ENCODE measurements at places on chromosomes 2 and 18.

DNA sequence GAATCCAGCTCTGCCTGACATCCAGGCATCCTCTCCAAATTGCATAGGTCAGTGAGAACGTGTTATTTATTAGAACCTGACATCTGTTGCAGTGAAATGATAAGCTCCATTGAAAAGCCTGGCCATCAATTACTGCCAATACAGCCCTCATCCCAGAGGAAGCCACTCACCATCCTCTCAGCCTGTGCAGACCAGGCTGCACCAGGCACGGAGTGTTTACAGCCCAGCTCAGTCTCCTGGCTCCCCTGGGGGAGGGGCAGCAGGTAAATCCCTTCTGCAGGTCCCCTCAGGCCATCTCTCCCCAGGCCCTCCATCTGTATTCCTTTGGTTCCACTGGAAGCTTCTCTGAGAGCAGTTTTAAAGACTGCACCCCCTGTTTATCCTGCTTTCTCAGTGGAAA lies 82.6 kb upstream of the FOSL2 start:
- DNase-seq, result no peak

DNA sequence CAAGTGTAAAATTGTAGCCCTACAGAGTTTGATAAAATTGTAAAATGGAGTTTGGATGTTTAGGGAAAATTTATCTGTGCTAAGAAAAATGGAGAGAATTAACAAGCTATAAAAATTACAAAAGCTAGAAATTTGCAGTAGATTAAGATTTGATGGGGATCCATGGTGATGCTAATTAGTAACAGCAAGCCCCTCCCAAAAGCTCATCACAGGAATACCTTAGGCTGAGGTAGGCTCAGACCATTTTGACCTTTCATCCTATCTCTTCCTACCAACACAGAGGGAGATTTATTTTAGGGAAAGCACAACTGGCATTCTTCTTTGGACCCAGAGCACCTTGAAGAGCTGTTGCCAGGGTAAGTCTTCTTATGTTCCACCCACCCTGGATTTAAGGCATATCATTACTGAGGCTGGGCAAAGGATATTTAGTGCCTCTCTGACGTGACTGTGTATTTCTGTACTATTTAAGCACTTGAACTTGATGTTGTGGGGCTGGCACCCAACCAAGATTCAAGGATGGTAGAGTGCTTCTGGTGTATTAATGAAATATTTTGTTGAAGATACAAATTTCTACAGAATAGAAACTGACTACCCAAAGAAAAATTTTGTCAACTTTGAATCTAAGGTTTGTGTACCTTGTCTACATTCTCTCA lies 70.8 kb upstream of the SLC39A10 start:
- DNase-seq, result no peak

DNA sequence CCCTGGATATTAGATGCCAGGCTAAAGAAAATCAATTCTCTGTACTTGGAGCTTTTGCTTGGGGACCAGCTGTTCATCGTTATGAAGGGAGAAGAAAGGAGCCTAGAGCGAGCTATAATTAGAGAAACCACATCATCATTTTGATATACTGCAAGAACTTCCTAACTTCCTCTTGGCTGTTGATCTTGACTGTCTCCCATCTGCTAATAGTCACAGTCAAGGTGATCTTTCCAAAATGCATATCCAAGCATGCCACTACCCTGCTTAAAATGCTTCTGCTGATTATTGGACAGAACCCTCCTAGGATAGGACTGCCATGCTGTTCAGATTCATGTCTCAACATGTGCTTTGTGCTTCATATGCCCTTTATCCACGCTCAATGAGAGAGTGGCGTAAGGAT lies 54.8 kb downstream of the RAPGEF4 start:
- no peak for DNase-seq

DNA sequence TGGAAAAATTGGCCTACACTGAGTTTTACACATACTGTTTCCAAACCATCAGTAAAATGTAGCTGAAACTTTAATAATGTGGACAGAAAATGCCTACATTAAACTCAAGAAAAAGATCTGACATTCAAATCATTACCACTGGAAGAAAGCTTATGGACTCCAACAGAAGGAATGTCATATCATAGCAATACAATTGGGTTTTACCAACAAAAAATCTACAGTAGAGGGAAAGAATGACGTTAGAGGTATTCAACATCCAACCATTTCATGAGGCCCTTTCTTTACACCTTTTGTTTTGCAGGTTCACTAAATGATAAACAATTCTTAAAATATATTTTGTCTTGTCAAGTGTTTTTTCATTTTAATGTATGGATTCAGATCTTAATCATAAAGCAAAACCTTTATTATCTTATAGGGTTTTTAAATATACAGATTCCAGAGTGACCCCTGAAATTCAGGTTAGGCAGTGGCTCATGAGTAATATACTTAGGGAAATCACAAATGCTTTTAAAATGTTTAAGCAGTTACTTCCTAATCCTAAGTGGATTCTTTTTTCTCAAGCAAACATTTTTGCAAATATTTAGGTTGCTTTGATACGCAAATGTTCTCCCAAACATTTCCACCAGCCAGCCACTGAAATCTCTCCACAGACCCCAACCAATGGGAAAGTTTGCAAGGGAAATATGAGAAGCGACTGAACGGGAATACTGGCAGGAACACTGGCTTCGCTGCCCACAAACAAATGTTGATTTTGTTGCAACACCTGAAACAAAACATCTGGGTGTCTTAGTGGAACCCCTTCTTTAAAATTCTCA lies 168.7 kb downstream of the TCF4 start:
- DNase-seq, result peak; percentile 47

- DNase-seq, result no peak
Observed at GRCh38 chr2:191899410-191899809, 52.5 kb upstream of the CAVIN2 start.

DNA sequence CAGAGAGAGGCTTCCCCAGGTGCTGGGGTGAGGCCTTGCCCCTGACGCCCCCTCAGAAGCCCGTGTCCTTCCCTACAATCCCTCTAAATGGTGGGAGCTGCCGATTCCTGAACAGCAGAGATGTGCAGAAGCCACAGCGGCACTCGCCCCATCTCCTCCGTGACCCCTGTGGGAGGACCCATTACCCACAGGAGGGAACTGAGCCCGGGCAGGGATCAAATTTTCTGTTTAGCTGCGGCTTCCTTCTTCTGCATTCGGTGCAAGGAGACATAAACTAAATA lies 181.2 kb upstream of the RAB6C start:
- DNase-seq, result no peak

DNA sequence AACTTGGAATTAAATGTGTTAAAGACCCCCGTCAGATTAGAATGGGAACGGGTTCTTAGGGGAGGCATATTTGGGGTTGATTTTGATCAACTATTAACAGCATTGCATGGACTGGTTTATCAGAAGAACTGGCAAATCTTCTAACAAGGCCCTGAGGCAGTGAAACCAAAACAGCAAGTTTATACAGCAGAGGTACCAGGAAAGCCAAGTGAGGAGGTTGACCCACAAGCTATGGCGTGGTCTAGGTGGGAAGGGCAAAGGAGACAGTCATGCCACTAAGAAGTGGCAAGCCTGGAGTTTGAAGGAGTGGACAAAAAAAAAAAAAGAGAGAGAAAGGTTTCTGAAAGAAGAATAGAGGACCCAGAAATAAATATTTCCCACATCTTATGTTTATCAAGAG lies 187.0 kb downstream of the MREG start:
- no peak for DNase-seq

DNA sequence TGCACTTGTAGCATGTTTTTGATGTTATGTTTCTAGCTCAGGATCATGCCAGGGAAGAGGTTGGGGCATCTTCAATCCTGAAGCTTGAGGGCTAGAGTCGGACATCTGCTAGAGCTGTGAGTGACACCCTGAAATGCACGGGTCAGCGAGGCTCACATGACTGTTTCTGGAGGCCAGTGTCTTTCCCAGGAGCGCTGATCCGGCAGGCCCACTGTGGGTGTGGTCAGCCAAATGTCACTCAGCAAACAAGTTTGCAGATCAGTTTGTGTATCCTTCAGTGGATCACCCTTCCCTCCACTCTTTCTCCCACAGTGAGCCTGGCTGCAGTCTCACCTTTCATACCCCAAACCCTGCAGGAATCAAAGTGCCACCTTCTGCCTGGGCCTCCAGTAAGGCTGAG lies 23.0 kb upstream of the ARHGEF4 start:
- no peak for DNase-seq

GRCh38 chr2:220272656-220273055 lies 645.2 kb downstream of the SLC4A3 start:
- no peak for DNase-seq

- DNase-seq, result no peak
Observed at GRCh38 chr2:45006942-45007287, 2.3 kb downstream of the SIX2 start.

DNA sequence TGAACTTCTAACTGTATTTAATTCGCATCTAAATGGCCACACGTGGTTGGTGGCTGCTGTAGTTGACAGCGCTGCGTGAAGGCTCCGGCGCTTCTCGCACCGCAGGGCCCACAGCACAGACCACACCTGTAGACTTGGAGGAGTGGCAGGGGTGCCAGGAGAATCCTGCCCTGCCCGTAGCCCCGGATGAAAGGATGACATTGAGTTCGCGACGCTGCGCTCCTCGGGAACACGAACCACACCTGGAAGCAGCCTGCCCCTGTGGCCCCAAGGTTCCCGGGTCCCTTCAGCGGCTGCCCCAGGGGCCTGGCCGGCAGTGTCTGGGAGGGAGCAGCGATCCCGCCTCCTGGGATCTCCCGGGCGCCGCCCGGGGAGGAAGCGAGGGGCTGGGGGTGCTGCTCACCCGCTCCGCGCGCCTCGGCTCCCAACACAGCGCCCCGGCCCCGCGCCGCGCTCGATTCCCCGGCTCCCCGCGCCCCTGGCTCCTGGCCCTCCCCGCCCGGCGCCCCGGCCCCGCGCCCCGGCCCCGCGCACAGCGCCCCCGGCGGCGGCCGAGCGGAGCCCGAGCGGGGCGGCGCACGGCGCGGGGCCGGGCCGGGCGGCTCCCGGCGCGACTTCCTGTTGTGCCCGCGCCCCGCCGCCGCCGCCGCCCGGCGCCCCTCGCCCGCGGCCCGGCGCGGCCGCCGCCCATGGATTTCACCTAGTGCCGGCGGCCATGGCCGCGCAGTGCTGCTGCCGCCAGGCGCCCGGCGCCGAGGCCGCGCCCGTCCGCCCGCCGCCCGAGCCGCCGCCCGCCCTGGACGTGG lies at the start of gene RNPEPL1:
Gene RNPEPL1 (plus strand): TSS at position 613 of the 806 bp plus-strand sequence. CDS start 103 bp downstream, at position 716.
- DNase-seq, result peak; percentile 48

DNA sequence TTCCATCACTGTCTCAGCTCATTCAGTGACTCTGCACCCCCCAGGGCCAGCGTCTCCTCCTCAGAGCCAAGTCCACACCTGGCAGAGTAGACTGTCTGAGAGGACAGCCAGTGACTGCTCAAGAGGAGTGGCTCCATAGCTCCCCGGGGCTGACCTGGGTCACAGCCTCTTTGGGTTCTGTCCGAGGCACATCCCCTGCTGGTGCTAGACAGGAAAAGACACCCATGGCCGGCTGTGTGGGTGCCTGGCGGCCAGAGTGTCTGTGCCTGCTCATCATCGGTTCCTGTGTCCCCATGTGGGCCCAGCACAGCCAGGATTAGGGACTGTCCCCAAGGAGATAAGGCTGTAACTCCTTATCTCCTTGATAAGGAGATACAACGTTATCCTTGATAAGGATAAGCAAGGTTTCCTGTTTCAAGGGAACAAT lies 3.5 kb upstream of the CROCC2 start:
- DNase-seq, result no peak

DNA sequence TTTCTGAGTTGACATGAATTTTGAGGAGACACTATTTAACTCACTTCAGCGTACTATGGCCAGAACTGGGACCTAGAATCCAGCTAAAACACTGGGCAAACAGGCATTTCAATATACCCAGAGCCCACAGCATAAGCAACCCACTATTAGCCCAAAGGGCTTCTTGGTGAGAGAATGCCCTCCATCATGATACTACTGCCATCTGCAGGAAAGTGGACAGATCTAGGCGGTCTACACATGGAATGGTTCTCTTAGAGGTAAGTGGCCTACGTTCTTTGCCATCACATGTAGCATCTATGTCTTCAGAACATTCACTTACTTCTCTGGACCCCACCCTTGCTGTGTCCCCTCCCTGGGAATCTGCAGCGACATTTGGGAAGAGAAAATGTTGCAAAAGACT lies 181.3 kb upstream of the LINC00305 start:
- no peak for DNase-seq

DNA sequence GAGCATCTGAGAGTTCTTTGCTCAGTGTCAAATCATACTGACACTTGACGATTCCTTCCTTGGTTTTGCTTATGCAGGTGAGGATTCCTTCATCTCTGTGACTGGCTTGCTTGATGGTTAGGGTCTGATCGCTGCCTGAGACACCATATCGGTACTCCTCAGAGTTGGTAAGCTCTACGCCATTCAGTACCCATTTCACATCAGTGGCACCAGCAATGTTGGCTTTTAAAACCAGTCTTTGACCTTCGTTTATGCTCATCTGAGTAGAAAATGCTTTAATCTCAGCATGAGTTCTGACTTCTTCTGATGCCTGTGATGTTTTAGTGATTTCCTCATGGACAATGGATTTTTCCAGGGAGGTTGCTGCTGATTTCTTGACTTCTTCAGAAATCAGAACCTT lies 48.4 kb downstream of the PLEKHA3 start:
- DNase-seq, result no peak

DNA sequence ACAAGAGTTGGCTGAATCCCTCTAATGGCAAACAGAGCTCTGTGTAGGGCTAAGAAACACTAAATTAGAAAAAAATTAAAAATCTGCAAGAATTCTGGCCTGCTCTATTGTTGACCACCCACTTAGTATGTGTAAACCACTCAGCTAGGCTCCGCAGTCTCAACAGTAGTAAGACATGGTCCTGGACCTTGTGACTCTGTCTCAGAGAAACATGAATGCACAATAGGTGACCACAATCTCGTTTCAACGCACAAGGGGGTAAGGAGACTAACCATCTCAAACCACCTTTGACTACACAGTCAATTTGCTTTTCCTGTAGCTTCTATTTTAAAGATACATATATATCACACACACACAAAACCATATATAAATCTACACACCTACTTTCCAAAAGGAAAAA lies 16.5 kb downstream of the SEPTIN10 start:
- DNase-seq, result no peak

GRCh38 chr18:58829263-58829662 lies 35.4 kb upstream of the ZNF532 start:
- no peak for DNase-seq

GRCh38 chr2:101419096-101419663 lies 31.9 kb upstream of the CREG2 start:
- peak; percentile 63 for DNase-seq

- peak; percentile 44 for DNase-seq
Observed at GRCh38 chr2:38095996-38096861, 20.3 kb upstream of the CYP1B1 start.

GRCh38 chr2:208359632-208359986 lies 47.0 kb upstream of the PTH2R start:
- DNase-seq, result no peak

DNA sequence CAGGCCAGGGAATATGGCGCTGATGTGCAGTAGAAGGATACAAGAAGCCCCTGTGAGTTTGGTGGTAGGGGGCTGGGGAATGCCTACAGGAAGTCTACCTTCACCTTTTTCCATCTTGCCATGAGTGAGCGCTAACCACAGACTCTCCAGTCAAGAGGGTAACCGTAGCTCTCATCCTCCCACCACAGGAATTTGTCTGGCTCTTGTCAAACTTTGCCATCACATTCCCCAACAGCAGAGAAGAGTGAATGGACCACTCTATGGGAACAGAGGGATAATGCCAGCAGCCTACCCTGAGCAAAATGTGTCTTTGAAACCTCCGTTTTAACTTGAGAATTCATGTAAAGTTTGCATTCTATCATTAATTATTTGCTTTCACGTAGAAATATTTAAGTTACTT lies 168.3 kb downstream of the NRP2 start:
- DNase-seq, result no peak

Data from femur (tissue), 1 donor.